Right ventricle myocardium superior (tissue), 1 donor: ENCODE measurements at places on chromosomes 7 and 10.

- no peak for DNase-seq
These were observed 57.8 kb downstream of the CASD1 start for GRCh38 chr7:94567396-94567795.

- DNase-seq = no peak
These were observed 5.6 kb downstream of the POLR3A start for GRCh38 chr10:78023741-78024140.

DNA sequence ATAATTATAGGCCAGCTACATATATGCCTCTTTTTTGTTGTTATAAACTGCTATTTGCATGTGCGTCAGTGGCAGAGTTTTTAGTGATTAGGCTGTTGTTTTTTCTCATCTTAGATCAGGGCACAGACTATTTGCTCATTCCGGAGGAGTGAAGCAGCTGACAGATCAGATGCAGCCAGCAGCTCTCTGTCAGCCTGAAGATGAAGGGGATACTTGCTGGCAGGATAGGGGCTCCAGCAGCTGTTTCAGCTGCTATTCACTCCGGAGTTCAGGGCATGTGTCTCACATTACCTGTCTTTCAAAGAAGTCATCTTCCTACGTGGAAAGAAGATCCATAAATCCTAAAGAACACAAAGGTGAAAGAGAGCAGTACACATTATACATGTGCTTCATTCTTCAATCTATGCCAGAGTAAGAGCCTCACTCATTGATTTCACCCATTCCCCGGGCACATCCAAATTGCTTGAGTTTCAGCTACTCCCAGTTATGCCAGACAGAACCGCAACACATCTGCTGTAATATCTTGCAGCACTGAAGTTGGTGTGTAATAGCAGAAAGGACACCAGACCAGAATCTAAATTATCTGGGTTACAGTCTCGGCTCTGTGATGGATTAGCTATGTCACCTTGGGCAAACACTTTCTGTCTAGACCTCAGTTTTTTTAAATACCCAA lies 182.8 kb upstream of the CHRM2 start:
- DNase-seq = no peak

GRCh38 chr7:16420649-16421332 lies 547 bp downstream of the CRPPA start:
- DNase-seq = peak; percentile 91

- DNase-seq = no peak
These were observed 197.9 kb upstream of the BMPER start for GRCh38 chr7:33707427-33707826.

GRCh38 chr7:130149281-130150139 lies 55.7 kb downstream of the TMEM209 start:
- DNase-seq = no peak

DNA sequence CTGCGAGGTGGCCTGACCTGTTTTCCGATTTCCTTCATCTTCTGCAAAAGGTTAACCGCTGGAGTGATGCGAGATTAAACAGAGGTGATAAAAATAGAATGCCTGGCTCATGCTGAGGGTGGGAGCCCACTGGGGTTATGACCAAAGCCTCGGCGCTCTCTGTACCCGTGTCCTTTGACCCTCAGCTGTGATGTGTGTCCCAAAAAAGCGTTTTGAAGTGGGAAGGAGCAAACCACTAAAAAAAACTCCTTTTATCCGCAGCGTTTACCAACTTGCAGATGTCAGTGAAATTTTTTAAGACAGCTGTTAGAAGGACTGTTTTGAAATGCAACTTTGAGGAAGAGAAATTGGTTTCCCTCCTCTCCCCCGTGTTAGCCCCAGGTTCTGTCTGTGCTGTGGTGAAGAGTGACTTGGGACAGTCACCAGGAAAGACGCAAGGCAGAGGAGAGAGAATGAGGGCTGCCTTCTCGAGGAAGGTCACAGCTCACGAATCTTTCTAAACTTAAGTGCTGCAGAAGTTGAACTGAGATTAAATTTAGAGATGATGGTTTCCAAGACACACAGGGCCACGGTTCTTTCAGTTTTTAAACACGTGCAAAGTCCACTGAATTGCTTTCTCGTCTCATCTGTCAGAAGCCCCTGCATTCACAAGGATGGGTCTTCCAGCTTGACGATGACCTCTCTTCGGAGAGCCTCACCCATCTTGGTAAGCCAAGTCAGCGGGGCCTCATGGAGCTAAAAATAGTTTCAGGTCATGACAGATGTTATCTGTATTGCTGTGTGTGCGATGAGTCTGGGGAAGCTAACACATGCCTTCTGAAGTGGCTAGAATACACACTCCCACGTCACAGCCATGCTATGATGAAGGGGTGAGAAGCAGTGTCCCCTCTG lies 27.6 kb downstream of the AMZ1 start:
- DNase-seq = no peak

DNA sequence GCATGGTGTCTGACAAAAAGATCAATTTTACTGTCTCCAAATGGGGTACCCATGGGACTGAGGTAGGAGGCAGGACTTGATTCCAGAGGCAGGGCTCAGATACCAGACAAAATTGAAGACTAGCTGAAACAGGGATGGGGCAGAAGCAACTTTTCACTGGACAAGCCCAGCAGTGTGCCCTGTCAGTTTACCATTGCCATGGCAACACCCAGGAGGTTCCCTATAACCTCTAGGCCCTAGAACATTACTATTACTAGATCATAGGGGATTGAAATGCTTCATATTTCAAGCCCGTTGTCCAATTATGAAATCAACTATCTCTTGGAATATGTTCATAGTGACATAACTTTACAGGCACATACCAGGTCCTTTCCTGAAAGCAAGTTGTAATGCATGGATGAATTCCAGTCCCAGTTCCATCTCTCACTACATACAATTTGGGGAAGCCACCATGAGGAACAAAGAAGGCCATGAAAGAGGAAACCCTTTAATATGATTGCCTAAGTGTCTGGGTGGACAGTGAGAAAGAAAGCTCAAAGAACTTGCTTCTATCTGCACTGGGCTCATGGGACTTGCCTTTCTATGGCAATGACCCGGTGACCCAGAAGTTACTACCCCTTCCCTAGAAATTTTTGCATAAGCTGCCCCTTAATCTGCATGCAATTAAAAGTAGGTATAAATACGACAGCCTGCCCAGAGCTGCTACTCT lies 557.9 kb downstream of the KCNMA1 start:
- DNase-seq = no peak

- no peak for DNase-seq
These were observed 1.2 kb upstream of the OR2F1 start for GRCh38 chr7:143953421-143953820.

DNA sequence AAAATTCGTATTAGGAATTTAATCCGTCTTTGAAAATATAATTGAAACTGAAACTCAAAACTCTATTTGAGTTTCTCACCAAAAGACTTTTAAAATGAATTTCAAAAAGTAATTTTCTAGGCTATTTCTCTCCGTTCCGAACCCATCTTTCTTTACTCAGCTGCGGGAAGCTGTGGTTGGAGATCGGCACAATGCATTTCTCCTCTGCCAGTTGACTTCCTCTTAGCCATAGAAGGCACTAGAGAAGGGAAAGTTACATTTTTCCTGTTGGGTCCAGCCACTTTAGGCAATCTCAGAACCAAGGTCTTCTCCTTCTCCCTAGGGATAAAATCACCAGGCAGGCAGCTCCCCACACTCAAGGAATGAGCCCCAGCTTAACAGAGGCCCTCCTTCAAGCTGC lies 133.6 kb upstream of the COL1A2 start:
- no peak for DNase-seq

GRCh38 chr10:17033529-17034260 lies 95.9 kb downstream of the CUBN start:
- DNase-seq = no peak

DNA sequence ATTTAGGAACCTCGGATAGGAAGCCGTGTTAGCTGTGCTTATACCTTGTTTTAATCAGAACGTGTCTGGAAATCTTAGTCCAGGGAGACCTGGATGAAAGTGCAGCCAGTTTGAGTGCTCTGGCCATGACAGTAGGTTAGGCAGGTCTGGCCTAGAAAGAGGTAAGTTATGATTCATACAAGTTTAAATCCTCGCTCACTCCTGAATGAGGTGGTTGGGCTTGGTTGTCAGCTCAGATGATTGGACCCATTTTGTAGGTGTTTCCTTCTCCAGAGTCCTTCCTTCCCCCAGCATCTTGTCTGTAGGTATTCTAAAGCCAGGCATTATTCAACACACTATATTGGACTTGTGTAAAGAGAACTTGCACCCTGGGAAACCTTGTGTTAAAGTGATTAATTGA lies 561.9 kb upstream of the GALNT17 start:
- DNase-seq = no peak

GRCh38 chr7:122984021-122984420 lies 11.5 kb downstream of the TAS2R16 start:
- DNase-seq = no peak

DNA sequence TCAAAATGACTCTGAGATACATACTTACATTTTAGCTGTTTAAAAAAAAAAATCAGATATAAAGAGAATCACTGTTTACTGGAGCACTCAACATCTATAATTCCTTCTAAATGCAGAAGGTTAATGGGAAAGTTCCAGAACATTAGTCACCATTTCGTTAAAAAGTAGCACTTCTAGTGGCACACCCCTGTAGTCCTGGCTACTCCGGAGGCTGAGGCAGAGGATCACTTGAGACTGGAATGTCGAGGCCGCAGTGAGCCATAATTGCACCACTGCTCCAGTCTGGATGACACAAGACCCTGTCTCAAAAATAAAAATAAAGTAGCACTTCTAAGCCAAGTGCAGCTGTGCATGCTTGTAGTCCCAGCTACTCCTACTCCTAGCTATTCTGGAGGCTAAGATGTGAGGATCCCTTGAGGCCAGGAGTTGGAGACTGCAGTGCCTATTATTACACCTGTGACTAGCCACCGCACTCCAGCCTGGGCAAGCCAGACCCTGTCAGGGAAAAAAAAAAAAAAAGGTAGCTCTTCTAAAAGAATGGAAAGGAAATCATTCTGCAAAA lies 2.2 kb downstream of the FGFBP3 start:
- no peak for DNase-seq

DNA sequence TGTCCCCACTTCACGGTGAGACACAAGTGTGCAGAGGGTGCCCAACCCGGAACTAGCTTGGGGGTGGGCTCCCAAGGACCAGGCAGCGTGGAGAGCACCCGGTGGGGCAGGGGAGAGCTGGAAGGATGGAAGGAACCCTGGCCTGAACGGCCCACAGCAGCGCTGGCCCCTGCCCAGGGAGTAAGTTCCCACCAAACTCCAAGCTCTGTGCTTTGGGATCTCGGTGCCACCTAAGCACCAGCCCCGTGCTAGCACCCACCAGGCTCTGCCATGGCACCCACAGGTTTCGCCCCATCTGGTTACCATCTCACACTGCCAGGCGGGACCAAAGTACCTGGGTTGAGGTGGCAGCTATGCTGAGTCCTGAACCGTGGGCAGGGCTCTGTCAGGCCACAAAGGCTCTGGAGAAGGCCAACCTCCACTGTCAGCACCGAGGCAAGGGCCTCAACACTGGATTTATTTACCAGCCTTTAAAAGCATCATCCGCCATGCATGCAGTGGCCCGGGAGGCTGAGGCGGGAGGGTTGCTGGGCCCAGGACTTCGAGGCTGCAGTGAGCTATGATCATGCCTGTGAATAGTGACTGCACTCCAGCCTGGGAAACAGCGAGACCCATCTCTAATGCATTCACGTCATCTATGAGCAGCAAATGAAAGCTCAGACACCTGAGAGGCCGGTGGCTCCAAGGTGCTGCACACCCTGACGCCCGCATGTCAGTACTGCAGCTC lies 16.0 kb downstream of the GPER1 start:
- DNase-seq = peak; percentile 24

- DNase-seq = no peak
These were observed 69.3 kb downstream of the LRGUK start for GRCh38 chr7:134196439-134196838.

DNA sequence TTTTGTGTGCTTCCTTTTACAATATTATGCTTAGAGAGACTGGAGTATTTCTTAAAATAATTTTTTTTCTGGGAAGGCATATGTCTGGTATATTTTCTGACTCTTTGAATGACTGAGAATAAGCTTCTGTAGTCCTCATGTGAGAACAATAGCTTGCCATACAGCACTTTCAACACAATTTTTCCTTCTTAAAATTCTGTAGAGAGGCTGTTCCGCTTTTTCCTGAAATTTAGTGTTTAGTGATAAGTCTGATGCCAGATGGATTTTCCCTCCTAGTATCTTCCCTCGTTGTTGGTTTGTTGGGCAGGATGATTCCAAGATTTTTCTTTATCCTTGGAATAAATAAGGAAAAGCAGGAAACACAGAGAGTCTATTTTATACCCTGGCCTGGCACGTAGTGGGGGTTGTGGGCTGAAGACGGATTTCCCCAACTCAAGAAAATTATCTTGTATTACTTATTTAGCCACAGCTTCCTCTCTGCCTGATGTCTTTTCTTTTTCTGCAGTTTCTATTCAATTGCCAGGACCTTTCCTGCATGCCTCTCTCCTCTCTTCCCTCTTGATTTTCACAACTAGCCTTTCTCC lies 111.2 kb downstream of the AOAH start:
- no peak for DNase-seq

DNA sequence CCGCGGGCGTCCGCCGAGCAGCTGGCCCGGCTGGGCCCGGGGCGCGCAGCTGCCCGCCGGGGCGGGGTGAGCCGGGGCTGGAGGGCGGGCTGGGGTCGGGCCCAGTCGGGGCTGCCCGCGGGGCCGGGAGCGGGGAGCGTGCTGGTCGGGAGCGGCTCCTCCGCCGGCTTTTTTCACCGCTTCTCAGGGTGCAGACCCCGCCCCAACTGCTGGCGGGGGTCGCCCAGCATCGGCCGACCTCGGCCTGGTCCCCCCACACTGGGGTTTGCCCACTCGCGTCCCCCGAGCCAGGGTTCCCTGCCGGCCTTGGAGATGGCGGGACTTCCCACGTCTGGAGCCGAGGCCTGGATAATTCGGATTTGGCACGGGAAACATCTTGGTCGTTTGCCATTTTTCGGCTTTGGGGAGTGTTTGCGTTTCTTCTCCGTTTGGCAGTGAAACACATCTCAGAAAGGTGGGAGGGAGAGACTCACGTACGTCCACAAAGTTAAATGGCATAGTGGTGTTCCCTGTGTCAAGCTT lies 432 bp downstream of the TMEM248 start:
- peak; percentile 49 for DNase-seq

DNA sequence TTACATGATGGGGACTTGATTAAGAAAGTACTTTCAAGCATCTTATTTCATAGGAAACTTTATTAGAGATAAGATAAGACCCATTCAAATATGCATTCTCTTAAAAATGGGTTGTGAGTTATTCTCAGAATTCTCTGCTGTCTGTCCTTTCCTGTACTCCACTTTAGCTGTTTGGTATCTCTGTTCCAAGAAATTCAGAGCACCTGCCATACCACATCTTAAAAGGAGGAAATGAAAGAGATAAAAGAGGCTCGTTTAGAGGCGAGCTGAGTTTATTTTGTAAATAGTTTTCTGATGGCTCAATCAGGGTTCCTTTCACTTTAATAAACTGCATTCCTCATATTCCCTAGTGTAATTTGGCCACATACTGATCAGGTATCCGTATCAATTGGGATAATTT lies 87.2 kb downstream of the MDFIC start:
- no peak for DNase-seq

- DNase-seq = no peak
These were observed 33.2 kb upstream of the CALU start for GRCh38 chr7:128705891-128706333.

GRCh38 chr7:7180725-7181449 lies 1.5 kb upstream of the C1GALT1 start:
- DNase-seq = no peak
